ENCODE measurements at places on chromosomes 5 and 9.
A peak's percentile ranks its signal among the peaks of the same experiment; 100 is the strongest.

- peak; percentile 36 for DNase-seq
Observed at GRCh38 chr5:120365656-120366446, 98.2 kb upstream of the PRR16 start.

DNA sequence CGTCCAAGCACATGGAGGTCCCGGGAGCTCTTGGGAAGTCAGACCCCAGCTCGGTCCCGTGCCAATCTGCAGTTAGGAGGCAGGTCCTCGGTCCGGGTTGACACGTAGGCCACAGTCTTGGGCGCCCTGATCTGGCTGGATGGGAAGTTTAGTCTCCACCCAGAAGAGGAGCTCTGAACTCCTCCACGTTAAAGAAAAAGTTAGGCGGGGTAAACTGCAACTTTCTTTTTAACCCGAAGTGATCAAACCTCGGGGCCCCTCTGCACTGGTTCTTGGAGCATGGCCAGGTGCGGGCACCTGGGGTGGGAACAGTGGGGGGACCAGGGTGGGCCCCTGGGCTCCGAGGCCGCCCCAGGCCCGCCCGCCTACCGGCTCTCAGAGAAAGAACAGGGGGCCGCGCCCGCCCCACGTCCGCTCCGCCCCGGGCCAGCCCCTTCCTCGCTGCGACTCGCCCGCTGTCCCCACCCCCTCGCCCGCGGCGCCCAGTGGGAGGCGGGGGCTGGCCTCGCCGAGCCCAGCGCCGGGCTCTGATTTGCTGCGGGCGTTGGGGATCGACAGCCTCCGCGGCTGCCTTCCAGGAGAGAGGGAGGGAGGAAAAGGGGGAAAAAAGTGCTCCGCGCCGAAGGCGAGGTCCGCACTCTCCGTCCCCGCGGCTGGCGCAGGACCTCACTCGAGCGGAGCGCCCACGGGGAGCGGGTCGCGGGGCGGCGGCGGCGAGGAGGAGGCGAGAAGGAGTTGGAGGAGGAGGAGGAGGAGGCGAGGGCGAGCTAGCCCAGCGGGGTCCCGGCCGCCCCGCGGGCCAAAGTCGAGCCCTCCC lies at the start of gene COL5A1:
TSS of gene COL5A1 (plus strand) at position 631 of the 817 bp plus-strand sequence. CDS start 385 bp downstream, outside the sequence.
- DNase-seq, result peak; percentile 96

DNA sequence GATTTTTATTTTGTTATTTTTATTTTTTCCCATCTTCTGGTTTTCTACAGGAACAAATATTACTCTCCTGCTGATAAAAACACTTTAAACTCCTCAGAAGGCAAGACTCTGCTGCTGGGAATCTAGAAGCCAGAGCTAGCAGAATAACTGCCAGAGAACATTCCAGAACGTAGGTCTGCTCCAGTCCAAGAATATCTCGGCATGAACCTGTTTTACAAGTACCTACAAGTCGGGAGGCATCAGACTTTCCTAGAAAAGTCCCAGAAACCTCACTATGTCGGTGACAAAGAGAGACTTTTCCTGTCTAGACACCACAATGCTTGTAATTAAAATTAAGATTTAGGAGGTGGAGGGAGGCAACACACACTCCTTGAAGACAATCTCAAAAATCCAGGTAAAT lies 41.4 kb downstream of the FABP6 start:
- DNase-seq, result no peak

- peak; percentile 47 for DNase-seq
Observed at GRCh38 chr5:98581112-98581997, 192.1 kb upstream of the RGMB start.

GRCh38 chr9:126532019-126532462 lies 81.7 kb upstream of the LMX1B start:
- DNase-seq, result no peak

DNA sequence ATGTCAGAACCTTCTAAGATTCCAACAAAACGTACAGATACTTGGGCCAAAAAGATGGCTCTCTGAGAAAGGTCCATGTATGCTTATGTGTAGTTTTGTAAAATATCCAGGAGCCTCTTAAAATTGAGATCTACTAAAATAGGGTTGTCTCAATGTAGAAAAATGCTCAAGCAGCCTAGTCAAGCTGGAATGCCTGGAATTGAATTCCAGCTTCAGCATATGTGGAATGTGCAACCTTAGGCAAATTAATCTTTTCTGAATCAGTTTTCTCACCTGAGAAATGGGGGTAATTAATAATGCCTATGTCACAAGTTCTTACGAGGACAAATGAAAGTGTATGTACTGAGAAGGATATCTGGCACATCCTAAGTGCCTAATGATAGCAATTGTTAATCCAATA lies 662.4 kb downstream of the DTWD2 start:
- DNase-seq, result peak; percentile 25

DNA sequence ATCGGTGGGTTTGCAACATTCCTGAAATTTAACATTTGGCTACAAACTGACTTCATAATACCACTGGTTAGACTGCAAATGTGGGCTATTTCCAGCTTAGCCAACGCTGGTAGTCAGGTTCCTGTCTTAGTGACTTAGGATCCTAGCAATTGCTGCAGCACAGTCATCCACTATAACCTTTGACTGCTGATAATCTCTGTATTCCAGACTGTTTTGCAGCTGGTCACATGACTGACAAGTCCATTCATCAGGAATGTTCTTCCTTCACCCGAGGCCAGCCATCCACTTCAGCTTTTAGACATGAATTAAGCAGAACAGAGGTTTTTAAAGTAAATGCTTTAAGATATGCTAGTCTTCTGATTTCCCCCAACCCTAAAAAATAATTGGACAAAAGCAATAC lies 425.9 kb upstream of the MPDZ start:
- peak; percentile 46 for DNase-seq

GRCh38 chr9:129834489-129835127 lies 467 bp downstream of the C9orf78 start:
- no peak for DNase-seq

GRCh38 chr9:18847576-18848275 lies 185.3 kb downstream of the SAXO1 start:
- no peak for DNase-seq

GRCh38 chr9:88076286-88077070 lies 61.8 kb downstream of the SPATA31C2 start:
- peak; percentile 72 for DNase-seq

DNA sequence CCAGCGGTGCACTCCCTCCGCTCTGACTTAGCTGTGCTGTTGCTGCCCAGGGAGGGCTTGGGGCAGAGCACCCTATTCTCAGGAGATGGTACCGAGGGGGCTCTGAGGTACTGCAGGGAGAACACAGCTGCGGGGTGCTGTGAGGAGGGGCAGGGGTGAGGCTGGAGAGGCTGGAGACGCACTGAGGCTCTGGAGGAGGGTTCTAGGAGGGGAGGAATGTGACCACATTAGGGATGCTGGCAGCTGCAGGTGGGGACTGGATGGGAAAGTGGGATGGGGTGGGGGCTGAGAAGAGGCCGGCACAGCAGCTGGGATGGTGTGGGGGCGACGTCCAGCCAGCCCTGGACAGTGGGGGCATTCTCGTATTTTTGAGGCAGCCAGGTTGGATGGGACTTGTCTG lies 20.9 kb downstream of the NCS1 start:
- no peak for DNase-seq

- DNase-seq, result no peak
Observed at GRCh38 chr5:16152601-16153568, 26.7 kb downstream of the MARCHF11 start.

GRCh38 chr9:94918038-94918753 lies 191.7 kb downstream of the AOPEP start:
- no peak for DNase-seq

- no peak for DNase-seq
Observed at GRCh38 chr5:7673658-7674057, 177.3 kb downstream of the CFAP90 start.

- no peak for DNase-seq
Observed at GRCh38 chr9:13608451-13608850, 329.0 kb upstream of the MPDZ start.

DNA sequence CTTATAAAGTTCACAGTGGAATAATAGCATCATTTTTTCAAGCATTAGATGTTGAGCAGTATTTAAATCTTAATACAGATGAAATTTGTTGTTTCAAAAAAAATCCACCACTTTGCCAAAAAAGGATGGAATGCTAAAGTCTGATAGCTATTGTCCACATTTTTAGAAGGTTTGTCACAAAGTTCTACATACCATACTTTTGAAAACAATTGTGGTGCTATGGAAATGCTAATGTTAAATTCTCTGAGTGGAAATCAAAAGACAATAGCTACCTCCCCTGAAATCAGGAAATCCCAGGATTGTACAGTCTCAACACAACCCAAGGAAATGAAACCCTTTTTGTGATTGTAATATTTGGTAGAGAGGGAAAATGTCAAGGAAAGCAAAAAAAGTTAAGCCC lies 19.3 kb upstream of the GRAMD2B start:
- DNase-seq, result peak; percentile 58

DNA sequence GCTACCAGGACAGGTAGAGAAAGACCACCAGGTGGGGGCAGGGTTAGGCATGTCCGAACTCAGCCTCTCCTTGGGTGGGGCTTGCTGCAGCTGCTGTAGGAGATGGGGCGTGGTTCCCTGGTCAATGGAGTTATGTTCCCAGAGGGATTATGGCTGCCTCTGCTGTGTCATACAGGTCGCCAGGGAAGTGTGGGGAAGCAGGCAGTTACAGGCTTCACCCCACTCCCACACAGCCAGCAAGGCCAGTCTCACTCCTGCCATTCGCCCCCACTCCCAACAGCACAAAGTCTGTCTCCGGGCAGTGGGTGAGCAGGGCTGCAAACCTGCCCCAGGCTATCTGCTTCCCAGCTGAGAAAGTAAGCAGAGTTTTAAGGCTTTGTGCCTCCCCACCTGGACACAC lies 20.0 kb upstream of the CEP72 start:
- DNase-seq, result no peak

- no peak for DNase-seq
Observed at GRCh38 chr5:116730706-116731105, 156.1 kb upstream of the SEMA6A start.

DNA sequence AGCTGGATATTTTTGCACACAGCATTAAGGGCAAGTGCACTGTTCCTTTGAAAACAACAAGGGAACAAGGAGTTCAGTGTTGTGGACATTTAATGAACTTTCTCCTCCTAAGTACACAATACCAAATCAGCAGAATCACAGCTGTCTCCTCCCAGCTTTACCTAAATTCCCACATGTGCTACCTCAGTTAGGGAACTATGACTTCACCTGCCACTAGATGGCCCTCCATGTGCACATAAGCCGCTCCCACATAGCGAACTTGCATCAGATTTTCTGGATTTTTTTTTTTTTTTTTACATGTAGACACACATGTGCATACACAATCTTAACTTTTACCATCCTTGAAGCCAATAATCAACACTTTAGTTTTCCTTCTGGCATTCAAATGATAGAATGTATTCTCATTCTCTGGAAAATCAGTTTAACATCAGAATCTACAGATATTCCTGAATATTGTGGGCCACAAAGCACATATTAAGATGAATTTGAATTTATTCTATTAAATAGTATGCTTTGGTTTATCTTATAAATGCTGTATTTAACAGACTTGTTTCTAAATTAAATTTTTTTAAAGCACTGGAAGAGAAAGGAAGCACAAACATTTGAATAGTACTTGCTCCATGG lies 123.6 kb downstream of the PALM2AKAP2 start:
- peak; percentile 79 for DNase-seq

DNA sequence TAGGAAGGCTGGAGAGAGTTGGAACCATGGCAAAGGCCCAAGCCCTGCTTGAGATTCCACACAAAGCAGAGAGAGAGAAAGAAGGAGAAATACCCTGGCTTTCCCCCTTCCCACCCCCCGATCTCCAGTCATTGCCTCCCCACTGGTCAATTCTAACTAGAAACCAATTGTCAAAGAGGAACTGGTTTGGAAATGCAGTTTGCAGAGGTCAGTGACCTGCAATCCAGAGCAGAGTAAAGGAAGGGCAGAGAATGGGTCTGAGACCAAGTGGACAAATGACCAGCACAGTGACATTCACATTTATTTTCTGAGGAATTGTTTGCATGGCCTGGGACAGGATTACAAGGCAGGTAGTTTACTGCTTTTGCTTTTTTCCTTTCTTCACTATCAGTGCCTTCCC lies 37.5 kb upstream of the ZFYVE16 start:
- DNase-seq, result no peak

DNA sequence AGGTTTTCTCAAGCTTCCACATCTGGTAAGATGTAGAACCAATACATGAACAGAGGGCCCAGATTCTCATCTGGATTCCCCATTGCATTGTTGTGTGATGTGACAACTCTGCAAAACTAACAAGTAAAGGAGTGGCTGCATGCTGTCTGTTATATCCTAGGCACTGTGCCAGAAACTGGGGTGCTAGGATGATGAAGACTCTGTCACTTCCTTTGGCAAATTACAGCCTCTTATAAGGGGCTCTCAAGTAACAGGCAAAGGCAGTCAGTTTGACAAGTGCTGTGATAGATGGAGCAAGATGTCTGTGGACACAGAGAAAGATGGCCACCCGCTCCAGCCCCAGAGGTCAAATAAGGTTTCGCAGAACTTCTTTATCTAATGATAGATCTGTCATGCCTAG lies 115.7 kb downstream of the PAPPA start:
- peak; percentile 32 for DNase-seq

GRCh38 chr9:73131461-73131860 lies 20.2 kb upstream of the ANXA1 start:
- DNase-seq, result no peak

DNA sequence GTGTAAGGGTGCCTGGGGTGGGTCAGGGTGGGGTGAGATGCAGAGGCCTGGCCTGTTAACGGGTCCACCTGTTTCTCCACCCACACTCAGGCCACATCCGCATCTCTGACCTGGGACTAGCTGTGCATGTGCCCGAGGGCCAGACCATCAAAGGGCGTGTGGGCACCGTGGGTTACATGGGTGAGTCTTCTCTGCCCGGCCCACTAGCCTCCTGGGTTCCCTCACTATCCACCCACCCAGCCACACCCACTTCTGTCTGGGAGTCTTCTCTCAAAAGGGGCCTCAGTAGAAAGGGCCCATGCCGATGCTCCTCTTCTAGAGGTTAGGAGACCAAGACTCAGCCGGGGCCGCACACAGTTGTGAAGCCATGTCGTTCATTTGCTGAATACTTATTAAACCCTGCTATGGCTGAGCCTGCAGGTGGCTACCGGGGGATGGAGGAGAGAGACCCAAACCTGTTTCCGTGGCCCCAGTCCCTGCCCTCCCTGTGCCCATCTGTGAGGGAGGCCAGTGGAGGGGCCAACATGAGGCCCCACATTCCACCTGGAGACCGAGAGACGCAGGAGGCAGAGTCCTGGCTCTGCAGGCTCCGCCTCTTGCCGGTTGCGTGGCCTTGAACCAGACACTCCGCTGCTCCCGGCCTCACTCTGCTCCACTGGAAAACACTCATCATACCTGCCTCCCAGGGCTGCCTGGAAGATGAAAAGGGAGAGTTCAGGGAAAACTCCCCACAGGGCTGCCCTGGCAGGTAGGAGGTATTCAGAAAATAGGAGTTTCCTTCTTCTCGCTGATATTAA lies 8.7 kb downstream of the GRK6 start:
- no peak for DNase-seq

DNA sequence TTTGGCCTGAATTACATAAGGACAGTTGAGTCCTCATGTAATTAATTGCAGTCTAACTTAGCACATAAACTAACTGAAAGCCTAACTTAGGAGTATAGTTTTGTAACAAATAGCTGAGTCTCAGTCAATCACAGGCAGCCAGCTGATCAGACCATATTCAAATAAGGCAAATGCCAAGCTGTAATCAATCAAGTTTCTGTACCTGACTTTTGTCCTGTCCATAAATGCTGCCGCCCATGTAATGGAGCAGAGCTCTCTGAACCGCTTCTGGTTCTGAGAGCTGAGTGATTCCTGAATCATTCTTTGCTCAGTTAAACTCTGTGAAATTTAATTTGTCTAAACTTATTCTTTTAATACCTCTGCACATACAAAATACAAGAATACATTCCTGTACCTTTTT lies 104.8 kb downstream of the TSSK1B start:
- DNase-seq, result no peak

Measured in EL (cell line).